ENCODE measurements at places on chromosomes 6 and 20.
A peak's percentile ranks its signal among the peaks of the same experiment; 100 is the strongest.

GRCh38 chr20:50296450-50297375 lies 106.1 kb downstream of the CEBPB start:
- peak; percentile 88 for DNase-seq

DNA sequence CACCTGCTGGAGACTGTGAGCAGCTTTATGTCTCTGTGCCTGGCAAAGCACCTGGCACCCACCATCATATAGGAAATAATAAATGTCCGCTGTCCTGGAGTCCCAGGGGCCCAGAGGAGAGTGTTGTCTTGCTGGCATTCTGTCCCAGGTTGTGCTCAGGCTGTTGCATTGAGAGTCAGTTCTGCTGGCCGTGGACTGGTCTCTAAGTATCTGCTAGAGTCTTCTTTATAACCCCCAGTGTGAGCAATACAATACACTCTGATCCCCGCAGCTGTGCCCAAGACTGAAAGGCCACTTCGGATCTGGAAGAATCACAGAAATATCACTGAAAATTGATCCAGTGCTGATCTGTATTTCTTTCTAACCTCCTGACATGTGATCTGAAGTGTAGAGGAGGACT lies 38.3 kb upstream of the HINT3 start:
- no peak for DNase-seq

GRCh38 chr6:107237992-107238660 lies 122.8 kb upstream of the BEND3 start:
- no peak for DNase-seq

GRCh38 chr6:3013486-3013885 lies 13.8 kb downstream of the NQO2 start:
- peak; percentile 74 for DNase-seq

GRCh38 chr20:57757767-57758166 lies 48.0 kb upstream of the PMEPA1 start:
- DNase-seq, result no peak

DNA sequence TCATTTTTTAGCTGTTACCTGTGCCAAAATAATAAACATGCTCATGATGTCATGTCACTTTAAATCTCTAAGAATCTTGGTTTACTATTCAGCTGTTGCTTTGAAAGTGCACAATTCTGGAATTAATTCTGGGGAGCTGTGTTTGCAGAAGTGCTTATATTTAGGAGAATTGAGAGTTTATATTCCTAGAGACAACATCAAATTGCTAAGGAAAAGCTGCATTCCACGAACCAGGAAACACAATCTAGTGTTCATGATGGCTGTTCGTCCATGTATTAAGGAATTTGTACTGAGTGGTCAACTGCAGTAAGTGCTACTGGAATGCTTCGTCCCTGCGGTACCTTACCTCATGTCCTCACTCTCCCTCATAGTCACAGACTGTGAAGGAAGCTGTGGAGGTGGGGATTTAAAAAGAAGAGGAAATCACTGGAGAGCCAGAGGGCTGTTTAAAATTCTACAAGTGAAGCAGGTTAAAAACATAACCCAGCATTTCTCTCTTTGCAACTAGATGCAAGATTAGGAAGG lies 161.0 kb downstream of the TRMT11 start:
- no peak for DNase-seq

DNA sequence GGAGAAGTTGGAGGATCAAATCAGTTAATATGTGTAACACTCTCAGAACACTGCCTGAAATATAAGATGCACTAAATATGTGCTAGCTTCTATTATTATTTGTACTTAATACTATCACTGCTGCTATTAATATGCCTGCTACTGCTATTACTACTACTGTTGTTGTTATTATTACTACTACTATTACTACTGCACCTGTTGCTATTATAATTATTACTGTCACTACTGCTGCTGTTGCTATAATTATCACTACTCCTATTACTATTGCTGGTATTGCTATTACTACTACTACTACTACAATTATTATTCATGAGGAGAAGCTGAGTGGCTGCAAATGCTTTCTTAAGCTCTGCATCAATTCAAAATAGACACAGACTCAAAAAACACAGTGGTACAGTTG lies 16.7 kb upstream of the SSTR4 start:
- DNase-seq, result no peak

Data from suppressor macrophage treated with lipopolysaccharide for 1 hour (primary cell).